ENCODE measurements at places on chromosomes 5 and 9.

DNA sequence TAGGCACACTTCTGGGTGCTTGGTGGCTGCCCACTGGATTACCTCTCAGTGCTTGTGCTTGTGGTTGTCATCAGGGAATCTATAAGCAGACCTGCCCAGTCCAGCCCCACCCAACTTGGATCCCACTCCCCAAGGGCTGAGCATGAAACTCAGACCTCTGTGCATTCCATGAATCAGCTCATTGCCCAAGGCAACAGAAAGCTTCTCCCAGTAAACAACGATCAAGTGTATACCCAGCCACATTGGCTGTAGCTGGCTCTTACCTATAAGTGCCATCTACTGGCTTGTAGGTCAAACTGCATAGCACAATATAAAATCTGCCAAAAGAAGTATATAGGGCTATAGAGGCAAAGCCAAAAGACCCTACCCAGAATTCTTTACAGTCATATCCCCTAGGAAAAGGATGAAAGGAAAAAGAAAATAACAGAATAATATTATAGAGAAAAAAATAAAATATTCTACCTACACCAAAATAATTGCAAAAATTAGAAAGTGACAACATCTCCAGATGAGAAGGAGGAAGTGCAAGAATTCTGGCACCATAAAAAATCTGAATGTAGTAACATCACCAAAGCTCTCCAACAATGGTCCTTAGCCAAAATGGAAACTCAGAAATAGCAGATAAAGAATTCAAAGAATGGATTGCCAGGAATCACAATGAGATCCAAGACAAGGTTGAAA is 321.0 kb upstream of the TRPC7 start:
- peak; percentile 53 for DNase-seq

DNA sequence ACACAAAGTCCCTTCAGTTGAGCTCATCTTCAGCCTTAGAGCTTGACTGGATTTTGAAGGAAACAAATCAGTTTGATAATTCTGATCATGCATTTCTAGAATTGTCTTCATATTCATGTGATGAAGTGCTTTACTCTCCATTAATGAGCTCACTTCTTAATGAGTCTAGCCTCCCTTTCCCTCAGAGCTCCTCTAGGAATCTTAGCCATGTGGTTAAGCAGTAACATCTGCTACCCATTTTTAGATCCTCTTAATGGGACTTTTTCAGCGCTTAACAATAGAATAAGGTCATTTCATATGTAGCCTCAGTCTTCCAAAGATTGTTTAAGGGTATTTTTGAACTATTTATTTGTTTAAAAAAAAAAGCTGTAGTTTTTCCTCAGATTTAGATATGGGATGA is 36.9 kb upstream of the LURAP1L start:
- no peak for DNase-seq

- no peak for DNase-seq
Measured at GRCh38 chr5:31769530-31769929, 130.6 kb downstream of the PDZD2 start.

GRCh38 chr9:14165376-14166035 is 148.4 kb downstream of the NFIB start:
- no peak for DNase-seq

Data from ELR (cell line).